ENCODE measurements at places on chromosomes 16 and 17. TPM values are rescaled to one million over a fixed set of nuclear protein-coding genes. Genes with fewer than 3 reads are reported as not detected.

Gene AOC2
- not detected for total RNA-seq

Gene CYB5D1
- 7.5 TPM for total RNA-seq

Gene HOXB5
- 0.43 TPM for total RNA-seq

Gene CFAP97D1
- total RNA-seq = not detected

Gene MIF4GD
- 41.6 TPM for total RNA-seq

Gene HOXB6
- 3.1 TPM for total RNA-seq

Gene RECQL5
- 14.3 TPM for total RNA-seq

Gene DOC2A
- total RNA-seq = 0.12 TPM

Gene DUSP3
- 37.3 TPM for total RNA-seq

Gene QPRT
- 0.27 TPM for total RNA-seq

Gene SLC12A3
- not detected for total RNA-seq

Data from H4 (cell line).